Adrenal gland (tissue), 19 donors: ENCODE measurements at places on chromosomes 11 and 22. TPM values are rescaled to one million over a fixed set of nuclear protein-coding genes. Genes with fewer than 3 reads are reported as not detected.

DNA sequence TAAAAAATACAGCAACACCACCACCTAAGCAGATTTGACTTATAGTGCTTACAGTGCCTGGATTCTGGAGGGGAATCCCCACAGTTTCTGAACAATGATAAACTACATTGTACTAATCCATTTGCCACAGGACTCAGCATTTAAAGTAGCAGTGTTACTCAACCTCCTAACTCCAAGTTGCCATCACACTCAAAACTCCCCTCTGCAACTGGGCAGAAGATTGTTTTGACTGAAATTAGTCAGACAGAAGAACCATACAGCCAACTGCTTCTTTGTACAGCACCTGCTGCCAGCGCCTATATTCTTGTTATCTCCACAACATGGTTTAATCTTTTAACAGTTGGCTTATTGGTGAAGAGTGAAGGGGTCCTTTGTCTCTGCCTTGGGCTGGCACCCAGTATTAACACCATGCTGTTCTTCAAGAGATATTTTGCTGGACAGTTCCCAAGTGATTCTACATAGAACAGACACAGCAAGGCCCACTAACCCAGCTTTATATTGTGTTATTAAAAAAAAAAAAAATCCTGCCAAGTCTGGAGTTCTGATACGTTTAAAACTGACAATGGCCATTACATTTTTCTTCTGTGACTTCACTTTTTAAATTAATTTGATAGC lies 273.2 kb downstream of the DCDC1 start:
- DNase-seq, result no peak

MYO7A gene
- 97.3 TPM for total RNA-seq

DNA sequence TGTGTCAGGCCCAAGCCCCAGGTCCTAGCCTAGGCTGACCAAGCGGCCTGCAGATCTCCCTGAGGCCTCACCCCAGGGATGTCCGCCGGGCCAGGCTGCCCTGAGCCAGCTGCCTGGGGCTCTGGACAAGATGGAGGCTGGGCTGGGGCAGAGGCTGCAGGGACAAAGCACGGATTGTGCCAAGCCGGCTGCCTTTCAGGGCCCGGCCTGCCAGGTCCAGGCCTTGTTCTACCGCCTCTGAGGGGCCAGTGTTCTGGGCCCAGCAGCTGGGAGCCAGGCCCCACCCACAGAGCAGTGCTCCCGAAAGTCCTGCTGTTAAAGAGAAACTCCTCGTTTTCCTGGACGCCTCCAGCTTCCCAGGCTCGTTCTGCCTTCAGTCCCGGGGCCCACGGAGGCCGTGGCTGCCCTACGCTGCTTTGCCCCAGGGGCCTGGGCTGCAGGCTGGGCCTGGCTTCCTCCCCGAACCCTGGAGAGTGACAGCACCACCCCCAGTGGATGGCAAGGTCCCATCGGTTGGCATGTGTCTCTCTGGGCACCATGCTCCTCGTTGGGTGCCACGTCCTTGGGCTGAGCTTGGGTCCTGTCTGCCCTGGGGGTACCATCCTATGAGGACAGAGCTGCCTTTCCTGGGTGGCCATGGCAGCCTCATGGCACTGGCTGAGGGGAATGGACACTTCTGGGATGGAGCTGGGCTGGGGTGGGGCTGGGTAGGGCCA lies 7.6 kb downstream of the BRSK2 start:
- DNase-seq, result no peak

DNA sequence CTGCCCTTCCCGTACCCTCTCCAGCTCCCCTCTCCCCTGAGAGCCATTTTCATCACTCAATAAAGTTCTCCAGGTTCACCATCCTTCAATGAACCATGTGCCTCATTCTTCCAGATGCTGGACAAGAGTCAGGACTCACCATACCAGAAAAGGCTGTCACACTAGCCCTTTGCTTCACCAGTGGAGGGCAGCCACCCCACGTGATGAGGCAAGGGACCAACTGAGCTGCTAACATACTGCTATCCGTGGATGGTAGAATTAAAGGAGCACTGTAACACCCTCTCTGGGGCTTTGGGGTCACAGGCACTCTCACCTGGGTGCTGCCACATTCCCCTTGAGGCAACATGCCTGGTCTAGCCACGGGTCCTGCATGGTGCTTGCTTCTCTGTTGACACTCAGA lies 13.1 kb upstream of the OR5I1 start:
- no peak for DNase-seq

DNA sequence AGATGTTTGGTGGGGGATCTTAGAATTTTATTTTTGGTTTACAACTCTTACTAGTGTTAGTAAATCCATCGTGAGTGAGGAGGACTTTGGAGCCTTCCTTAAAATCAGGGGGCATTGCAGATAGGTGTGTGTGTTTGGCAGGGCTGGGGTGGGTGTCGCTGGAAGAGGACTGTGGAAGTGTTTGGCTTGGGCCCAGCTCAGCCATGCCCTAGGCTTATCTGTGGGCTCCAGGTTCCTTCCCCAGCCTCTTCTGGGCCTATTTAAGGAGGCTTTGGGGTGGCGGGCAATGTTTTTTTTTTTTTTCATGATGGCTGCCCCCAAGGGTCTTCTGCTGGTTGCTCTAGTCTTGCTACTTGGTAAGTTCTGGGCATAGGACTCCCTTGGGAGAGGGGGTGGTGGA lies 22.1 kb downstream of the MTFP1 start:
- DNase-seq, result no peak

DNA sequence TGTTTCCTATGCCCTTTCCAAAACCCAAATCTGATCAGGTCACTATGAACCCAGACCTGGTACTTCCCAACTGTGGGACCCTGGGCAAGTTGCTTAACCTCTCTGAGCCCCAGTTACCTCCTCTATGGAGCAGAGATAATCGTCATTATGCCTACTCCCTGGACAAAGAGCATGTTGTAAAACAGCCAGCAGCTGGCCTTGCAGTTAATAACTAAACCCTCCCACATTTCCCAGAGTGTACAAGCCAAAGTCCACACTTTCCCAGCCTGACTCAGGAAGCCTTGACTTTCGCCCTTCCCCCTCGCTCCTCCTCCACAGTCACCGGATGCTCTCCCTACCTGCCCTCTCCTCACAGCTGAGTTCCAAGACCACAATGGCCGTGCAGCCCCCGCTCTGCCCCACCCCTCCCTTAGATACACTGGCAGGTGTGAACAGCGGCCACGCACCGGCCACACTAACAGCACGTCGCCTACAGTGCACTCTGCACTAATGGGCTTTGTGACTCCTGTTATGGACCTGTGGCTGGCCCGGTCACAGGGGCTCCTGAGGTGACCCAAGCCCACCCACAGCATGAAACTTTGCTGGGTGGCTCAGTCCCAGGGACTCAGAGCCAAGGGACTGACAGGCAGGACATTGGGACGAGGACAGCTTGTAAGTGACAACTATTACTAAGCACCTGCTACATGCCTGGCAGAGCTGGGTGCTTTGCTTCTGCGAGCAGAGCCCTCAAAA lies 15.6 kb upstream of the MFNG start:
- peak; percentile 93 for DNase-seq

DNA sequence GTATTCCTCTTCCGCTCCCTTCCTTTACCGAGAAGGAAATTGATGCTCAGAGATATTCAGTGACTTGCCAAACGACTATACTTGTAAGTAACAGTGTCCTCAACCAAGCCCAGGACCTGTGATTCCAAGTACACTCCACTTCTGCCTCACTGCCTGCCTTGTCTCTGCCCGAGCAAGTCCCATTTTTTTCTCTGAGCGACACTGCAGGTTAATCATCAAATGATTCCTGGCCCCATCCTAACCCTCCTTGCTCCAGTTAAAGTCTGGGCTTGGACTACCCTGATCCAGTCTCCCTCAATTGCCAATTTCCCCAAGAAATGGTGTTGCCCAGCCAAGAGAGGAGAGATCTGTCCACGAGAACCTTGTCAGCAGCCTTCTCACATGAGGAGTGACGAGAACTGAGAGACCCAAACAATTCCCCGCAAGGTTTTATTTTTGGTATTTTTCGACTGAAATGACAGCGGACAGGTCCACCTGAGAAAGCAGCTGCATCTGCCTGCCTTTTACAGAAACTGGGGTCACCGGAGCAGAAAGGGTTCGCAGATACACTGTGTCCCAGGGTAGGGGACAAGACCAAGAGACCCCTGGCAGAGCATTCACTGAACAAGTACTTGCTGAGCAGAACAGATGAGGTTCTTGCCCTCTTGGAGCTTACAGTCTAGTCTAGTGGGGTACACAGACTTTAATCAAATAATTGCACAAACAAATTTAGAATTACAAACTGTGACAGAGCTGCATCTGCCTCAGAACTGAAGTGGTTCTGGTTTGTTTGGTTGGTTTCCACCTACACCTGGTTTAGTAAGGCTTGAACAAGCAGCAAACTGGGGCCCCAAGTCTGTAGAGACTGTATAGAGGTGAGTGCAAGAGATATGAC lies 11.4 kb downstream of the POU2AF1 start:
- DNase-seq, result no peak

DNA sequence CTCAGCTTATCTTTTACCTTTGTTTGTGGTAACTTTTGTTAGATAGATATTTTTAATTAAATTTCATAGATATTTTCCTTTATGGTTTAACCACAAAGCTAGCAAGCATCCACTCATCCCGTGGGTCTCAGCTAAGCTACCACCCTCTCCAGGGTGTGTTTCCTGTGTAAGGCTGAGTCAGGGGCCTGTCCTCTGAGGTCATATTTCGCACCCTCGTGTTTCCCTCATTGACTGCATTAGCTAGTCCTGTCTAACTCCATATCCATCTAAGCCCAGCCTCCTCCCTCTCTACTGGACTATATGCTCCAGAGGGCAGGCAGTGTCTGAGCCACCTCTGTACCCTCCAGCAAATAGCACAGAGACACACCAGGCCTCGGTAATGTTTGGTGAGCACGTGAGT lies 16.7 kb downstream of the XRRA1 start:
- DNase-seq, result no peak

DNA sequence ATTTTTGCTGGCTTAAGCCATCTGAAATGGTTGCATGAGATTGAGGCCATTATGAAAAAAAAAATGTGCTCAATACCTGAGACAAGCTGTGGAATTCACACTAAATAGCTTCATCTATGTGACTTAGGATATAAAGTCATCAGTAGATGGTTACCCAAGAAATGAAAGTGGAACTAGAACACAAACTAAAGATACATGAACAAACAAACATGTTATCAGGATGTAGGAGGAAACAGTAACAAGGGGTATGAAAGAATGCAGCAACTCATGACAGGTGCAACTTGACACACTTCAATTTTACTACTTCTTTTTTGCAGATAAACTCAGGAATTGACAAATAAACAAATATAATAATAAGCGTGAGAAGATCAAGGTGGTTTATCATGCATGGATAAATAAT lies 155.0 kb downstream of the WT1 start:
- DNase-seq, result no peak

SLCO2B1 gene
- total RNA-seq, result 120 TPM

DNA sequence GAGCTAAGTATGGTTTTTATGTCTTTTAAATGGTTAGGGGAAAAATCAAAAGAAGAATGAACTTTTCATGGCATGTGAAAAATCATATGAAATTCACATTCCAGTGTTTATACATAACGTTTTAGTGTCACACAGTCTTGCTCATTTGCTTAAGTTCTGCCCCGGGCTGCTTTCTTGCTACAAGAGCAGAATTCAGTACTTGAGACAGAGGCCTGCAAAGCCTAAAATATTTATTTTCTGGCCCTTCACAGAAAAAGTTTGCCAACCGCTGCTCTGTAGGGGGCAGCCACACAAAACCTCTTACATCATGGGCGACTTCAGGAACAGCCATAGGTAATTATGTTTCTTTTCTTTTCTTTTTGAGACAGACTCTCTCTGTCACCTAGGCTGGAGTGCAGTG lies 1.0 kb upstream of the ATG2A start:
- no peak for DNase-seq

GAB4 gene
- not detected for total RNA-seq
